ENCODE measurements at places on chromosomes 3 and 15. TPM values are rescaled to one million over a fixed set of nuclear protein-coding genes. Genes with fewer than 3 reads are reported as not detected.

The KIF7 gene
- total RNA-seq, result 3.5 TPM

The LRRC2 gene
- total RNA-seq, result not detected

The GNAT1 gene
- not detected for total RNA-seq

The SENP5 gene
- total RNA-seq, result 7.0 TPM

The CIB1 gene
- total RNA-seq, result 183 TPM

The THPO gene
- 0.06 TPM for total RNA-seq

The ADAMTSL3 gene
- 0.53 TPM for total RNA-seq

The AGTR1 gene
- 0.40 TPM for total RNA-seq

The TMC3 gene
- not detected for total RNA-seq

The MKRN3 gene
- total RNA-seq, result 2.8 TPM

The NANOGP8 gene
- total RNA-seq, result not detected

The GP5 gene
- not detected for total RNA-seq
